ENCODE measurements at places on chromosomes 5 and 9. TPM values are rescaled to one million over a fixed set of nuclear protein-coding genes. Genes with fewer than 3 reads are reported as not detected.

DNA sequence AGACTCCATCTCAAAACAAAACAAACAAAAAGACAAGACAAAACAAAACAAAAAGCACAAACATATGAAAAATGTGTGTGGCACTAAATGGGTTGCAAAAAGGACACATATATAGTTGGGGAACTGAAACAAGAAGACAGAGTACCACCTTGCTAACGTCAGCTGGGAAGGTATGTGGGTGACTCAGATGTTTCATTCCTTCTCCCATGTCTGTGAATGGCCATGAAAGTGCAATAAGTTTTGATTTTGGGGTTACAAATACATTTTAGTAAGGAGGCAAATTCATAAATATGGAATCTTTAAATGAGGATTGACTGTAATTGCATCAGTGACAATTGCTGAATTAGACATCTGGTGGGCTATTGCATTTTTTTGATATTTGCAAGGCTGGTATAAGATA, 81.6 kb upstream of the KLF4 start:
- no peaks in the 10 kb centered on the region for H3K27me3 ChIP-seq
- H3K27ac ChIP-seq, result no peak overlapping the region
- H3K36me3 ChIP-seq, result no peaks in the 10 kb centered on the region
- DNase-seq, result no peak
- H3K4me1 ChIP-seq, result no peaks in the 10 kb centered on the region
- H3K4me3 ChIP-seq, result no peak overlapping the region

- no peaks in the 10 kb centered on the region for H3K36me3 ChIP-seq
- H3K27ac ChIP-seq, result no peak overlapping the region
- no peaks in the 10 kb centered on the region for H3K27me3 ChIP-seq
Observed at GRCh38 chr9:78407636-78408312, 110.8 kb downstream of the PSAT1 start.

DNA sequence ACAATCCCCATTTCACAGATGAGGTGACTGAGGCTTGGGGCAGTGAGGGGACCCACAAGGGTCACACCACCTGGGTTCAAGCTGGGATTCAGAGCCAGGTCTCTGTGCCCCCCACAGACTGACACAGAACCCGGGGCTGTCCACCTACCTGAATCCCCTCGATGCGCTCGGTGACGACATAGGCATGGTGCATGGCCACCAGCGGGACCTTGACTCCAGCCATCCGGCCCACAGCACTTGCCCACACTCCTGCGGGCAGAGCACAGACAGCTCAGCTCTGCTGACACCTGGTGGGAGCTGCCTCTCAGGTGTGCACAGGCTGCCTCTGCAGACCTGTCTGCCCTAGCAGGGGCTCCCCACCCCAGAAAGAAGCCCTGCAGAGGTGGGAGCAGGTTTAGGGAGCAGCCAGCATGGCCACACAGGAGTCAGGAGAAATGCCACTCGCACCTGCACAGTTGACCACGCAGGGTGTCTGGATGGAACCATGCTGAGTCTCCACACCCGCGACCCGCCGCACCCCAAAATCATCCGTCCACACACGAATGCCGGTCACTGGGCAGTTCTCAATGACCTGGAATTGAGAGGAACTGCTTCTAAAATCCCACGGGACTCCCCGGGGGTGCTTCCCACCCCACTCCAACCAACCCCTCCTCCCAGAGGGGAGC, 8.4 kb downstream of the SARDH start:
- H3K36me3 ChIP-seq, result no peaks in the 10 kb centered on the region
- peaks cover 1% of the 10 kb centered on the region for H3K27me3 ChIP-seq
- H3K4me1 ChIP-seq, result no peaks in the 10 kb centered on the region
- no peak overlapping the region for H3K27ac ChIP-seq
- DNase-seq, result no peak

SPINK13 gene
- total RNA-seq, result not detected

DNA sequence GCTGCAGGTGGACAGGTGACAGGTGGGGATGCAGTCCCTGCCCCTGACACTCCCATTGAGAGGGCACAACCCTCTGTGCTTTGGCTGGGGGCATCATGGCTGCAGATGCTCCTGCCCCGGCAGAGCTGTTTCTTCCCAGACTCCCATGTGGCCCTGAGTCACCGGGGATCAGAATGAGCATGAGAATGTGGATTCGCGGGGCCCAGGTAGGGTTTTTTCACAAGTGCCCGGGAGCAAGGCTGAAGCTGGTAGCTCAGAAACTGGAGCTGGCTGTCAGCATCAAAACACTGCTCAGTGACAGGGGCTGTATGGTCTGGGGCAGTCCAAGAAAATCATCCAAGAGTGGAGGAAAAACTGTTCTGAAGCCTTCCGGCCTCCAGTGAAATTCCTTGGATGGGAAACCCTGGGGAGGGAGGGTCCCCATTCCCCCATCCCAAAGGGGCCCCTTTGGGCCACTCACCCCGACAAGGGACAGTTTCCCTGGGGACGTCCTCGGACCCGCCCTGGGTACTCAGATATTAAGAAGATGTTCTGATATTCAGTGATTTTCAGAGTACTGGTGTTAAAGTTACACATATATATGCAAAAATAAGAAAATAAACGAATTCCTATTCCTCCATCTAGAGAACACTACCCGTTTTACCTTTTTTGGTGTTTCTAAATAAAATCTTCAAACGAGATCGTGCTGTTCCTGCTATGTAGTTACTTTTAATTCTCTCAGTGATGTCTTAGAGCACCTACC, 120.1 kb upstream of the LPCAT1 start:
- peaks cover 4% of the 10 kb centered on the region for H3K27me3 ChIP-seq
- H3K36me3 ChIP-seq, result no peaks in the 10 kb centered on the region
- H3K27ac ChIP-seq, result no peak overlapping the region
- no peak overlapping the region for H3K4me3 ChIP-seq
- DNase-seq, result peak; percentile 35
- no peaks in the 10 kb centered on the region for H3K4me1 ChIP-seq
